CD4-positive, alpha-beta T cell treated with Interleukin-15 for 4 hours (primary cell): ENCODE measurements at places on chromosomes 4 and X.

DNA sequence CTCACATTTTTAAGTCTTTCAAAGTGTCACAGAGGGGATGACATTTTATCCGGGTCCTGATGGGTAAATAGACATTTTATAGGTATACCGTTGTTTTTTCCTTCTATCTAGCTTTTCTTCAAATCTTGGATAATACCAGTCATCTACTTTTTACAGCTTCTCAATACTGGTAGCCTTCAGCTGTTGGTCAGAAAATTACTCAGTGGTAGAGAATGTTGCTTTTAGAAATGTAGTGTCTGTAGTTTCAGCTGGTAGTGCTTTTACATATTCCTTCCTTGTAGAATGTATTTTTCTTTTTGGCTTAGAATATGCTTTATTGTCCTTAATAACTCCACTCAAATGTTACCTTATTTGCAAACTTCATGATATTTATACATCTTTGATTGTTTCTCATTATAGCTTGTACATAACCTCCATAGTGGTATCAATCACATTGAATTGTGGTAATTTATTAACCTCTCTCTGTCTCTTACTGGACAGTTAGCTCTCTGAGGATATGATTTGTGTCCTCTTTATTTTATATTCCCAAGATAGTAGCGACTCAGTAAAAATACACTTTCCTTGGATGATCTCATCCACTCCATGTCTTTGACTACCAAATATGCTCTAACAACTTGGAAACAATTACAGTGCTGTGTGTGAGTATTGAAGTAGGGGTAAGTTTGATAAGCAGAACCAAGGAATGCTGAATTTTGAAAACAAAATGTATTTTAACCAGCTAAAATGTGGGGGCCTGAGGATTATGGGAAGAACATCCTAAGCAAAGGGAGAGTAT lies 53.8 kb downstream of the RAP1GDS1 start:
- no peak for DNase-seq

- peak; percentile 49 for DNase-seq
These were observed 14.7 kb upstream of the SEC24D start for GRCh38 chr4:118850488-118851173.

- no peak for DNase-seq
These were observed 77.8 kb downstream of the MID1 start for GRCh38 chrX:10542586-10542985.

- peak; percentile 54 for DNase-seq
These were observed at the start of gene CNKSR2 for GRCh38 chrX:21374163-21374993. CNKSR2 (plus strand) TSS chrX:21374418; CDS start chrX:21374898, 480 bp downstream.

GRCh38 chr4:81601358-81601694 lies 129.6 kb upstream of the RASGEF1B start:
- no peak for DNase-seq

GRCh38 chrX:57285001-57285400 lies 1.5 kb upstream of the FAAH2 start:
- no peak for DNase-seq

- DNase-seq = no peak
These were observed 169.7 kb downstream of the COL4A6 start for GRCh38 chrX:108268434-108269080.

GRCh38 chr4:52032005-52032404 lies 6.1 kb downstream of the SGCB start:
- no peak for DNase-seq

DNA sequence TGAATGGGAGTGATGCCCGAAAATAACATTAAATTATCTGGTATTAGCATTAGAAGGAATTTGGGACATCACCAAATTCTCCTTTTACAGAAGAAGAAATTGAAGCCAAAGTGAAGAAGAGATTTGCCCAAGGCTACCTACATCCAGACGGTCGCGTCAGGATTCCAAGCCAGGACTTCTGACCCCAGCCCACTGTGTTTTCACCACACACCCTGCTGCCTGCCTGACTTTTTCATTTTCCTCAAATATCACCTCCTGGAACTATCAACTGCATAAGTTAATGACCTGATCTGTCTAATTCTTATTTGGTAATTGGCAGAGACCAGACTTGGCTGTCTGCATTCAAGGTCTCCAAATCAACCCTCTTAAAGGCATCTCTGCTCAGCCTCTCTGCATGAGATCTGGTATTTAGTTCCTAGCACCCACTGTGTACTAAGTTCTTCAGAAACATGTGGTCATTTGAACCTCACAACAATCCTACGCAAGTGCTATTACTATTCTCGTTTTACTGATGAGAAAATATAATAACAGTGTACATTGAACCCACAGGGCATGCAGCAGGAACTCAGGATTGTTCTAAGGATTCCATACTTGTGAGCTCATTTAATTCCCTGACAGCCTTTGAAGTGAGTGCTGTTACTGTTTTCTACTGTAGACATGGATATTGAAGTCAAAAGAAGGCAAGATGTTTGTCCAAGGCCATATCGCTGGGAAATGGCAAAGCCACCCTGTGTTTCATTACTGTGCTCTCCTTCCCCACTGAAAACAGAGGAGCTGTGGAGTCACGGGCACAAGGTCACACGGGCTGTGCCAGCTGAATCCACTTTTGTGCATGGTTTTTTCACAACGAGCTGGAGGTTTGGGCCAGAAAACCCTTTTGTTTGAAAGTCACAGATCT lies 195.2 kb upstream of the C1QTNF7 start:
- no peak for DNase-seq

DNA sequence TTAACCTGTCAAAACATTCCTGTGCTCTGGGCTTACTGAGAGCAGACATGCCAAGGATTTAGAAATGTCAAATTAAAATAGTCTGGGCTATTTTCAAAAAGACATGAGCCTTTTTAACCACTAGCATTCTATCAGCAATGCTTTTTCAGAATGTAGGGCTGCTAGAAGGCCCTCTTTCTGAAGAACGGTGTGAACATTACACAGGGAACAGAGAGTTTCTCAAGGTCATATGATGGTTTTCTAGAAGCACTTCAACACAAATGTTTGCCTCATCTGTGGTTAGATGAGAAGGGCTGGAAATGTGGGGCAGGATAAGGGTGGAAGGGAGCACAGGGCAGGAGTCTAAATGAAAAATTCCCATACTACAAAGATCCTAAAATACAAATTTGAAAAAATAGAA lies 39.3 kb downstream of the GRIA3 start:
- DNase-seq = no peak

GRCh38 chr4:82930848-82931755 lies 30.6 kb downstream of the THAP9 start:
- DNase-seq = no peak

GRCh38 chrX:153909024-153909979 lies 4.8 kb downstream of the AVPR2 start:
- DNase-seq = no peak

DNA sequence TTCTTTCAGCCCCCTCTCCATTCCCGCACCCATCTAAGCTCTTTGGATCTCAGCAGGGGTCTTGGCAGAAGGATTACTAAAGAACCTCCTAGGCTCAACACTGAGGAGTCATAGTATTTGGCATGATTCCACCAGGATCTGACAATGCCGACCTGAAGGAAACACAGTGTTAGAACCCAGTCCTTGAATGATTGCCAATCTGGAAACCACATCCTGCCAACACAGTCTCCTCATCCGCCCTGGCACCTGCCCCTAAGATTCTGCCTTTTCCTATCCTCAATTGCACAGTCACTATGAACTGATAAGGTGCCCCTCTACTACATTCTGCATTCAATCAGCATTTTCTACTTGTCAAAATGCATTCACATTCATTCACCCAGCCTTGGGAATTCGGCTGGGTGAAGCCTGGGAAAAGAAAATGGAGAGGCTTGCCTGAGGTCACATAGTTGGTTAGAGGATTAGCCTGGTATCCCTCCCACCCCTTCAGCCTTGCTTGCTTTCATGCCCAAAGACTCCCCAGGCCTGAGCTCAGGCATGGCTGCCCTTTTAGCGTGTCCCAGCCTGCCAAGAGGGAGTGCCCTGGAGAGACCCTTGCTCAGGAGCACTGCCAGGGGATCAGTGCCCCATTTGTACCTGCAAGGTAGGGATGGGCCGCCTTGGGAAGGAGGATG lies 2.2 kb upstream of the CLDN2 start:
- DNase-seq = peak; percentile 16

GRCh38 chr4:123229286-123229685 lies 167.3 kb upstream of the SPRY1 start:
- DNase-seq = no peak

GRCh38 chr4:57490520-57491255 lies 380.5 kb upstream of the IGFBP7 start:
- DNase-seq = no peak

GRCh38 chr4:185480016-185480732 lies 8.6 kb upstream of the CCDC110 start:
- DNase-seq = no peak

DNA sequence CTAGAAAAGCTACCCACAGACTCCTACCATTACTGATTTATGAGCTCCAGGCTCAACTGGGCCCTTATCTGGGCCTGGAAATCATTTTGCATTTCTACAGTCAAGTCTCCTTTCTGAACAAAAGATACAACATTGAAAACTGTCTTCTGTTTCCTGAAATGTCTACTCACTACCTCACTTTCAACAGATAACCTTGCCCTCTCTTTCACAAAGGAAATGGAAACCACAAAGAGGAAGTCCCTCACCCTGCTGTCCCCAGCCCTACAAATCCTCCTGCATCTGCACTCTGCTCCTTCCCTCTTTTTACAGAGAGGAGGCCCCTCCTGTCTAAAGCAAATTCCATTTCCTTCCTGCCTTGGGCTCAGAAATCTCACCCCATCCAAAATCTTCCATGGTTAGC lies 24.8 kb upstream of the CYBB start:
- peak; percentile 20 for DNase-seq

DNA sequence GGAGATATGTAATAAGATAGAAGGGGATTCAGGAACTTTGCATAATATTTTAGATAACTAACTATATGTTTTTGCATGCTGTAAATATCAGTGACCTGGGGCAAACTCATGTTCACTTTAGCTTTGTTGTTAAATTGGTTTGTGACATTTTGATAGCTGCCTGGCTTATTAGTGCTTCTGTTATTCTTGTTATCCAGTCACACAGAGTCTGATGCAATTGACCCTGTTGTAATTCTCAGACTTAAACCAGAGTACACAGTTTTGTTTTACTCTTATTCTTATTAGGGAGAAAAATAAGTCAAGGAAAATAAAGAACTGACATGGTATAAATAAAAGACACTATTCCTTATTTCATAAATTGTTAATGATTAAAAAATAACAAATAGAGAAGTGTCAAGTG lies 516.7 kb upstream of the SLIT2 start:
- DNase-seq = no peak

- DNase-seq = peak; percentile 32
These were observed 252.3 kb downstream of the ARHGAP10 start for GRCh38 chr4:147984065-147984777.

- DNase-seq = peak; percentile 26
These were observed 71.8 kb downstream of the SUPT20HL2 start for GRCh38 chrX:24241822-24242648.

DNA sequence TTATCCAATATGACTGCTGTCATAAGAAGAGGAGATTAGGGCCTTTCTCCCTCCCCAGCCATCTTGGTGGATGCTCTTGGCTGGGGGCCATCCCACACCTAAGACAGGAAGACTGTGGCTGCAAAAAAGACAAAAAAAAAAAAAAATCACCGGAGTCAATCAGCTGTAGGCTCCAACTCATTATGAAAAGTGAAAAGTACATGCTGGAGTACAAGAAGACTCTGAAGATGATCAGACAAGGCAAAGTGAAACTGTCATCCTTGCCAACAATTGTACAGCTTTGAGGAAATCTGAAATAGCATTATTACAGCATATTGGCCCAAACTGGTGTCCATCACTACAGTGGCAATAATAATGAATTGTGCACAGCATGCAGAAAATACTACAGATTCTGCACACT lies 5.2 kb downstream of the EGFL6 start:
- no peak for DNase-seq
